Neural crest cell (in vitro differentiated cells): ENCODE measurements at places on chromosomes 16 and 17. TPM values are rescaled to one million over a fixed set of nuclear protein-coding genes. Genes with fewer than 3 reads are reported as not detected.

The WNK4 gene
- total RNA-seq: 0.58 and 0.73 TPM in 2 replicates

The FOXK2 gene
- 84.3 and 92.2 TPM in 2 replicates for total RNA-seq

The RGS9 gene
- total RNA-seq: 2.5 and 2.8 TPM in 2 replicates

The CDIP1 gene
- total RNA-seq: 31.7 and 32.2 TPM in 2 replicates

The KRTAP9-4 gene
- total RNA-seq: not detected in 2 replicates

The TMEM235 gene
- not detected in 2 replicates for total RNA-seq

The NPIPB9 gene
- 1.6 and 3.7 TPM in 2 replicates for total RNA-seq

The KRTAP17-1 gene
- total RNA-seq: not detected in 2 replicates

The TLCD3B gene
- total RNA-seq: 14.2 and 15.3 TPM in 2 replicates

The KRT34 gene
- total RNA-seq: not detected in 2 replicates
